ENCODE measurements at places on chromosomes 3 and 15.

DNA sequence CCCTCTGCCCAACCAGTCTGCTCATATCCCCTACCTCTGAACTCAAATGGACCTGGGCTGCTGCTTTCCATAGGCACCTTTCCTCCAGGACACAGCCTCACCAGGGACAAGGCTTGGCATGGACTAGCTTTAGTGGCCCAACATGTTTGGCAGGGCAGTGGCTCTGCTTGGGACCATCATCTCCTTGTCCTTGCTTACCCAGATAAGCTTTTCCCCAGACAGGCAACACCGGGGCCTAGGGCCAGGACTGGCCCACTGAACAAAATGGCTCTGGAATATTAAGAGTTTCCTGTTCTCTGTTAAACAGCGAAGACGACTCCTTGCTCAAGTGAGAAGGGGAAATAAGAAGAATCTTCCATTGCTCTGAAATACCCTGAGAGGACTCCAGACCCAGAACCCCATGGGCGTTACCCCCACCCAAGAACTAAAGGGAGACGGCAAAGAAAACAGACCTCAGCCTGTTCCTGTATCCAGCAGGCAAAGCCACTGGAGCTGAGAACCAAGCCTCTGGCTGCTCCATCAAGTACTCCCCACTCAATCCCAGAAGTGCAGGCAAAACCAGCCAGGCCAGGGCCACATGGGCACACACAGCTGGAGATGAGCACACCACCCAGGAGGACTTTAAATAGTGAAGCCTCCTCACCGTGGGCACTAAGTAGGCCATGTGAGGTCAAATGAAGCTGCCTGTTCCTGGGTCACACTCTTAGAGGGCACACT, 45.5 kb downstream of the CTNNB1 start:
- no peak for DNase-seq

- no peak for DNase-seq
These were observed 7.8 kb upstream of the KIF7 start for GRCh38 chr15:89662893-89663626.

GRCh38 chr3:123947482-123947881, 13.5 kb downstream of the CCDC14 start:
- no peak for DNase-seq

GRCh38 chr15:78162038-78162437, 12.9 kb downstream of the IDH3A start:
- DNase-seq = no peak

GRCh38 chr3:102132370-102132769, 283.1 kb downstream of the NFKBIZ start:
- DNase-seq = no peak

DNA sequence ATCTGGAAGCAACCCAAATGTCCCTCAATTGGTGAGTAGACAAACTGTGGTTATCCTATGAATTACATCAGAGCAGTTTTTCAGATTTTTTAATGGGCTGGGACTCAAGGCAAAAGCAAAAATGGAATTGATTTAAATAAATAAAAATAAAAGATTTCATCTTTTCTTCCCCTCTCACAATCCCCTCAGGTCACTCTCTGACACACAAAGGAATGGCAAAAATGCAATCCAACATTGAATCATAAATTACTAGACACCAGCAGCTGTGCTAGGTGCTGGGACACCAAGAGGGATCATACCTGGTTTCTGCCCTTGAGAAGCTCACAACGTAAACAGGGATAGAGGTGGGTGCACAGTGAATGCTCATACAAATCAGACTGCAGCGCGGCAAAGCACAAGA, 58.8 kb downstream of the CPN2 start:
- DNase-seq = no peak

DNA sequence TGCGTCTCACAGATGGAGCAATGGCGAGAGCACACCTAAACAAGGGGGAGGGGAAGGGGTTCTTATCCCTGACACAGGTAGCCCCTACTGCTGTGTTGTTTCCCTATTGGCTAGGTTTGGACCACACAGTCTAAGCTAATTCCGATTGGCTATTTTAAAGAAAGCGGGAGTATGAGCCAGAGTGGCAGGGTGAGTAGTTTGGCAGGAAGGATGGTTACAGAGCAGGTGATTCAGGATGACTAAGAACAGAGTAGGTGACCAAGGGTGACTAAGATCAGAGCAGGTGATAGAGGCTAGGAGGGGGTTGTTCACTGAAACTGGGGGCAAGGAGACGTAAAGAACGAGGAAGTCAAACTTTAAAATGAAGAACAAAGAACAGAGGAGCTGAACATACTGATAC, 511.8 kb downstream of the EDEM1 start:
- no peak for DNase-seq

DNA sequence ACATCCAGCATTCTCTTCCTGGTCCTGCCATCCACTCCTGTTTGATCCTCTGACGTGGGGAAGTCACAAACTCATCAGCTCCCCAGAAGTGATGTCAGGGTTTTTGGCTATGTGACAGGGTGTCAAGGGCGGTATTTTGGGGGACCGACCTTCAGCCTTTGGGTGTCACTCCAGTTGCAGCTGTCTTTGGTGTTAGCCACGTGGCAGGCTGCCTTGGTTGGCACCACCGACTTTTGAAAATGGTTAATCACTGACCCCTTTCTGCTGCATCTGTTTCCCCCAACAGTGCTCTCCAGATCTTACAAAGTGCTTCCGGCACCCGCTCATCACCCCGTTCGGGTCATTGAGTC, 86.6 kb downstream of the TRAK1 start:
- DNase-seq = no peak

Data from glutamatergic neuron (in vitro differentiated cells).